ENCODE measurements at places on chromosomes 11 and 22. TPM values are rescaled to one million over a fixed set of nuclear protein-coding genes. Genes with fewer than 3 reads are reported as not detected.

Gene MS4A6A
- total RNA-seq: 21.8 TPM

Gene MRGPRX4
- total RNA-seq: not detected

Gene CRYAB
- not detected for total RNA-seq

Gene VPREB1
- total RNA-seq: not detected

Gene LARGE2
- total RNA-seq: under 0.01 TPM

Gene NXPE1
- total RNA-seq: not detected

Gene CNGA4
- under 0.01 TPM for total RNA-seq

Gene ZNF70
- total RNA-seq: 1.9 TPM

Gene PHETA2
- 16.9 TPM for total RNA-seq

Gene METTL15
- total RNA-seq: 13.3 TPM

Gene PRG2
- total RNA-seq: not detected

Gene SMIM38
- total RNA-seq: not detected

Gene OR52E2
- not detected for total RNA-seq

Gene NDUFA6
- total RNA-seq: 58.5 TPM

All from epithelial cell of umbilical artery (primary cell).